RPMI7951 (cell line): ENCODE measurements at places on chromosomes 2 and 18. TPM values are rescaled to one million over a fixed set of nuclear protein-coding genes. Genes with fewer than 3 reads are reported as not detected.

Gene PLGLB2
- total RNA-seq, result 0.60 and 1.2 TPM in 2 replicates

Gene TUBB8B
- total RNA-seq, result not detected in 2 replicates

Gene POMC
- 5.8 and 9.0 TPM in 2 replicates for total RNA-seq

Gene THAP4
- 33.0 and 33.5 TPM in 2 replicates for total RNA-seq

Gene FEV
- total RNA-seq, result not detected in 2 replicates
